ENCODE measurements at places on chromosomes 3 and 15. TPM values are rescaled to one million over a fixed set of nuclear protein-coding genes. Genes with fewer than 3 reads are reported as not detected.
A peak's percentile ranks its signal among the peaks of the same experiment; 100 is the strongest.

- H3K4me1 ChIP-seq: no peaks in the 10 kb centered on the region
- no peak overlapping the region for H3K27ac ChIP-seq
- no peaks in the 10 kb centered on the region for H3K36me3 ChIP-seq
Measured at GRCh38 chr3:10845839-10846656, 30.0 kb downstream of the SLC6A11 start.

DNA sequence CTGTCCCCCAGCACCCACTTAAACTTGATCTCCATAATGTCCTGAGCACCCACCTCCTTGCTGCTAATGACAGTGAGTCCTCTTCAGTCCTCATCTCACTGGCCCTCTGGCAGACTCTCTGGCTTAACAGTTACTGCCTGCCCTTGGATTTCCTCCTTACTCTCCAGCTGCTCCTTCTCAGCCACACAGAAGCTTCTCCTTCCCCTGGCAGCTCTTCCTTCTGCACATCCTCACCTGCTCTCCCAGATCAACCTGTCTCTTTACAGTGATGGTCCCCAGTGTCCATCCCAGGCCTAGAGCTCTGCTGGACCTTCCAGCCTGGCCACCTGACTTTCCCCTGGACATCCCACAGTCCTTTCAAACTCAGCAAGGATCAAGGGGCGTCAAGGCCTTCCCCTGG is 47.4 kb upstream of the SMAD3 start:
- H3K27ac ChIP-seq: no peak overlapping the region
- peak; percentile 13 for DNase-seq
- no peaks in the 10 kb centered on the region for H3K4me1 ChIP-seq
- H3K4me3 ChIP-seq: no peak overlapping the region
- H3K36me3 ChIP-seq: no peaks in the 10 kb centered on the region

DNA sequence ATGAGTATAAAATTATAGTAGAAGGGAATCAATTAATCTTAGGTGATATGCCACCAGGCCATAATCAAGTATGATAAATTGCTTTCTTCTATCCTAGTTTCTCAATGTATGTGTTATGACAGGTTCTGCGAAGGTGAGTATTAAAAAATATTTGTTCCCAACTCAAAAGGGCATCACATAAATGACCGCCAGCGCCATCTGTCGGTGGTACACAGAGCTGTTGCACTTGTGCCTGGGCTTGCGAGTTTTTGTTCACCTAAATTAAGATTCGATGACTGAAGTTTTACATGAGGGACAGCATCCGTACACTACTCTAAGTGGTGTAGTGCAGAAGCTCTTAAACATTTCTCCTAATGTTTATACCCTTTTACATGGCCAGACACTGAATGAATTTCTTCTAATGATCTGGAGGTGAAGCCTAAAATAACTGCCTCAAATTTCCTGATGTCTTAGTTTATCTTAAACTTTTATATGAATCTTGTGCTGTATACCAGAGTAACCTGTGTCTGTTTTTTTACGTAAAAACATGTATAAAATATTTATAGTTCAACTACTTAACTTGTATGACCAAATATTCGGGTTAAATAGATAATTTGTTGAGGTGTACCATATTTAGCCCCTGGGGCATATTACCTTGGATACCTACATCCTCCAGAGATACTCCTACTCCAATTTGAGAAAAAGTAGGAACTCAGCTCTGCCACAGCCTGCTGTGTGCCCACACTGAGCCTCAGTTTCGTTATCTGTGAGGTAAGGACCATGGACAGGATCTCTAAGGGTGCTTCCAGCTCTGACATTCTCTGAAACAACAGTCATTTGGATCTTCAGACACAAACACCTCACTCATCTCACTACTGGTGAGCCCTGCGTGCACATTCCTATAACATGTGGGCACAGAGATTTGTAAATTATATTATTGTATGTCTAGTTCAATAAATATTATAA is 365.6 kb downstream of the MAGI1 start:
- no peaks in the 10 kb centered on the region for H3K27me3 ChIP-seq
- peak; percentile 71 for DNase-seq
- H3K27ac ChIP-seq: no peak overlapping the region
- no peaks in the 10 kb centered on the region for H3K4me1 ChIP-seq
- H3K4me3 ChIP-seq: no peak overlapping the region

DNA sequence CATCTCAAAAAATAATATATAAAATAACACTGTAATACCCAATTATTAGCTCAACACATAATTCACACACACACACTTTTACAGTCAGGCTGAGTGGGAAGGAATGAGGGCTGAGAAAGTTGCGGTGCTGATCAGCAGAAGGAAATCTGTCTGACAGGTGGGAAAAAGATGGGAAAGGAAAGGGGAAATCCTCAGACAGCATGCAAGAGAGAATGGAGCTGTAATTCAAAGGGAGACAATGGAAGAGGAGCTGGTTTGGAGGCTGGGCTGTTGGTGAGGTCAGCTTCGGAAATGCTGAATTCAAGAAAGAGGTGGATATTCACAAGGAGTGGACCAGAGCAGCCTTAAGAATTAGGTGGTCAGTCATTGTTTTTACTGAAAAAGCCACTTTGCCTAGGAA is 121.6 kb upstream of the LMOD3 start:
- no peaks in the 10 kb centered on the region for H3K4me1 ChIP-seq
- DNase-seq: no peak
- no peaks in the 10 kb centered on the region for H3K27me3 ChIP-seq

DNA sequence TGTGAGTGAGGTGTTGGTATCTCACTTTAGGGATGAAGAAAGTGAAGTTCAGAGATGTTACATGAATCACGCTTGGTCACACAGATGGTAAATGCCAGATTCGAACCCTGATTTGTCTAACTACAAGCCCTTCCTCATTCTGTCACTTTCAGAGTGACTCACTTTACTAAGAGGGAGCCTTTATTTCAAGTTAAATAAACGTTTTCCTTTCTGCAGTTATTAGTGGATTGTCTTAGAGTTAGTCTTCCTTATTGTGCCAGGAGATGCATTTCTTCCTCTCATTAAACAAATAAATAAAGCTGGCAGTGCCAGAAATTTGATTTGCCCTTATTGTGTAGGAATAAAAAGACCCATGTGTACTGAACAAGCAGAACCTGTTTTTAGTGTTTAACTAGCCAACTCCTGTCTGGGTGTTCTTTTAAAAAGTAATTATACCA is 162.5 kb downstream of the AKAP13 start:
- no peaks in the 10 kb centered on the region for H3K27me3 ChIP-seq
- H3K27ac ChIP-seq: peak overlapping the region; percentile 62
- H3K4me1 ChIP-seq: peaks cover 56% of the 10 kb centered on the region
- H3K4me3 ChIP-seq: no peak overlapping the region
- no peak for DNase-seq

DNA sequence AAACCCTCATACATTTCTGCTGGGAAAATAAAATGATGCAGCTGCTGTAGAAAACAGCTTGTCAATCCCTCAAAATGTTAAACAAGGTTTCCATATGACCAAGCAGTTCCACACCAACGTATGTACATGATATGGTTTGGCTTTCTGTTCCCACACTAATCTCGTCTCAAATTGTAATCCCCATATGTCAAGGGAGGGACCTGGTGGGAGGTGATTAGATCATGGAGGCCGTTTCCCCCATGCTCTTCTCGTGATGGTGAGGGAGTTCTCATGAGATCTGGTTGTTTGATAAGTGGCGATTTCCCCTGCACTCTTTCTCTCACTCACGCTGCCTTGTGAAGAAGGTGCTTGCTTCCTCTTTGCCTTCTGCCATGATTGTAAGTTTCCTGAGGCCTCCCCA is 100.6 kb upstream of the SLC24A5 start:
- DNase-seq: no peak
- H3K4me3 ChIP-seq: no peak overlapping the region
- H3K4me1 ChIP-seq: peaks cover 4% of the 10 kb centered on the region

DNA sequence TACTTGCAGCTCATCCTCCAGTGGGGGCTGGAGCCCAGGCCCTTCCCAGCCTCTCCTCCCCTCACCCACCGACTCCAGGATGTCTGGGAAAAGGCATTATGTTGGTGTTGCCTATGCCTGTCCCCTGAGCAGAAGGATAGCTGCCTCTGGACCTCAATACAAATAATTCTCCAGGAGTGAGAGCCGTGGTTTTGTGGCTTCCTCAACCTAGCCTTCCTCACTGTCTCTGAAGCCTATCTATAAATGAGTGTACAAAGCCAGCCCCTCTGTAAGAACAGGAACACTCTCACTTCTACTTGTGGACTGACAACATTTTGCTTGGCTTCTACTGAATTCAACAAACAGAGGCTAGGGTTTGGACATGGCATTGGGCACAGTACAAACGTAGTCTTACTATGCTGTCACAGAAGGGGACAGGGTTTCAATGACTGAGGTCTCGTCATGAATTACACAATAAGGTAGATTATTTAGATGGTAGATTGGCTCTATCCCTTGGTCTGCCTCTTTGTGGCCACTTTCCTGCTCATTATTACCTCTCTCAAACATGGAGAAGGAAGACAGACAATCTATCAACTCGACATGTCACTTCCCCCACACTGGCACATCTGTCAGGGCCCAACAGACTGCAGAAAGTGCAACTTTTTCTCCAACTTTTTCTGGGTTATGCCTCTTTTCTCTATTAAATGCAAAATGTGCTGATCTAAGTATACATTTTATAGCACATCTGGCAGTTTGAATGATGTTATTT is 82.8 kb upstream of the MEX3B start:
- no peak overlapping the region for H3K27ac ChIP-seq
- H3K4me1 ChIP-seq: peaks cover 38% of the 10 kb centered on the region
- DNase-seq: no peak
- H3K36me3 ChIP-seq: no peaks in the 10 kb centered on the region
- H3K4me3 ChIP-seq: no peak overlapping the region
- H3K27me3 ChIP-seq: no peaks in the 10 kb centered on the region

Gene HHATL
- total RNA-seq: not detected

DNA sequence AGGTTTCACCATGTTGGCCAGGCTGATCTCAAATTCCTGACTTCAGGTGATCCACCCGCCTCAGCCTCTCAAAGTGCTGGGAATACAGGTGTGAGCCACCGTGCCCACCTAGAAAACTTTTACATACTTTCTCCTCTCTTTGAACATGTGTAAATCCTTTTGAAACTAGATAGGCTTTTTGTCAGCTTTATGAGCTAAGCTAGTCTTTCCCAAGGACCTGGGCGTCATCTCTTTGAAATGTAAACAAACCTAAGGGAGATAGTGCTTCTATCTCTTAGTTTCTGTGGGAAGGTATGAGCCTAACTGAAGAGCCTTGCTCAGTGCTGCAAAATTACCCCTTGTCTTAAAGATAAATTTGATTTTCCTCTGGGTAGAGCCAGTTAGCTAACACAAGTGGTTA is 4.8 kb downstream of the CX3CR1 start:
- no peaks in the 10 kb centered on the region for H3K27me3 ChIP-seq
- no peak overlapping the region for H3K27ac ChIP-seq
- H3K4me1 ChIP-seq: no peaks in the 10 kb centered on the region
- DNase-seq: no peak

GRCh38 chr3:27656790-27657189 is 65.3 kb downstream of the EOMES start:
- no peaks in the 10 kb centered on the region for H3K27me3 ChIP-seq
- no peaks in the 10 kb centered on the region for H3K36me3 ChIP-seq
- no peaks in the 10 kb centered on the region for H3K4me1 ChIP-seq
- no peak for DNase-seq
- H3K27ac ChIP-seq: no peak overlapping the region

DNA sequence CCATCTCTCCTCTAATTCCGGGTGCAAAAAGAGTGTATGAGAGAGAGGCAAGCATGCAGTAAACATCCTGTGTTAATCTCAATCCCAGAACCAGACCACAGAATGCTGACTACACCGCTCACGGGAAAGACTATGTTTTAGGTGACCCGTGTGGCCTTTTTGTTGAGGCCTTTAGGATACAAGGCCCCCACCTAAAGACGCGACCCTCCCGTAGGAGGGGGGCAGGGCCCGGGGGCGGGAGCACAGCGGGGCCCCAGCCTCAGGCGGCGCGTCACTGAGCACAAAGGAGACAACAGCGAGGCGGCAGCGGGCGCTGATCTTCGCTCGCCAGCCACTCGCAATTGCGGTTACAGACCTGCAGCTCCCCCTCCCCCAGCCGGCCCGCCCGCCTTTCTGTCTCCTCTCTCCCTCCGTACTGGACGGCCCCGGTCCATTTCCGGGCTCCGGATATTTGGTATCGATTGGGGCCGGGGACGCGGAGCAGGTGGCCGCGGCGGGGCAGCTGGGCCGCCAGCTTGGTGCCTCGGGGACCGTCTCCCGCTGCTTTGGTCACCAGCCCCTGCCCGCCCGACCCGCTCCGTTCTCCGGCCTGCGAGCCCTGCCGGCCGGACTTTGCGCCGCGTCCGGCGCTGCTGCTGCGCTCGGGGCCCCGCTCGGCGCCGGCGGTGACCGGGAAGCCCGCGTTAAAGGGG is at the start of gene CCDC50:
TSS of gene CCDC50 (plus strand) at position 433 of the 692 bp plus-strand sequence. CDS start 281 bp downstream, outside the sequence.
- peak within 1 kb of the TSS; percentile 96 for H3K27ac ChIP-seq
- no peaks in the 10 kb centered on the region for H3K36me3 ChIP-seq
- H3K4me1 ChIP-seq: no peaks in the 10 kb centered on the region
- H3K4me3 ChIP-seq: peak within 1 kb of the TSS; percentile 65
- peak; percentile 93 for DNase-seq

Gene NUP210
- 4.2 TPM for total RNA-seq

DNA sequence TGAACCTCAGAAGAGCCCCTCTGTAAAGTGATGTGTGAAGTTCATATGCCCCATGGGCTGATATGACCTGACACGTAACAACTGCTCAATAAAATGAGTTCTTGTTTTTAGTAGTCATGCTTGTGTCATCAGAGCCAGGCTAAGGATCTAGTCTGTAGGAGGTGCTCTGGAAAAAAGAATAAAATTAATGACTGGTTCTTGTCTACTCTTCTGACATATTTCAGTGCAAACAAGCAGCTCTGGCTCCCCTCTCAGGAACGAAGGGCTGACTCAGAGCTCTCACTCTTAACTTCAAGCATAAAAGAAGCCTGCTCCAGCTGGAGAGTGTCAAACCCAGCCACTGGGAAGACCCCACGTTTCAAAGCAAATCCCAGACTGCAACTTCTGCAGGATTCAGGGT is 77.0 kb downstream of the LRIG1 start:
- H3K27ac ChIP-seq: peak overlapping the region; percentile 65
- H3K27me3 ChIP-seq: no peaks in the 10 kb centered on the region
- no peak overlapping the region for H3K4me3 ChIP-seq
- H3K4me1 ChIP-seq: peaks cover 87% of the 10 kb centered on the region
- no peaks in the 10 kb centered on the region for H3K36me3 ChIP-seq
